Epithelial cell of proximal tubule (primary cell): ENCODE measurements at places on chromosomes 13 and 19. TPM values are rescaled to one million over a fixed set of nuclear protein-coding genes. Genes with fewer than 3 reads are reported as not detected.

Gene CYP2F1
- total RNA-seq = not detected in 2 replicates

Gene CBLC
- 16.1 and 27.2 TPM in 2 replicates for total RNA-seq

Gene NLRP7
- not detected in 2 replicates for total RNA-seq

Gene ICAM1
- total RNA-seq = 17.1 and 36.3 TPM in 2 replicates

Gene CEACAM7
- total RNA-seq = not detected in 2 replicates

Gene SCAF1
- 51.0 and 54.8 TPM in 2 replicates for total RNA-seq

Gene DCT
- not detected in 2 replicates for total RNA-seq

Gene CDX2
- total RNA-seq = not detected in 2 replicates

Gene NACC1
- total RNA-seq = 72.2 and 114 TPM in 2 replicates

Gene PCDH9
- total RNA-seq = 0.40 and 0.51 TPM in 2 replicates

Gene PRR20E
- not detected in 2 replicates for total RNA-seq

Gene DCLK1
- total RNA-seq = 1.2 and 2.2 TPM in 2 replicates

Gene CYP2B6
- 0.46 and 0.80 TPM in 2 replicates for total RNA-seq

Gene CEACAM16
- not detected in 2 replicates for total RNA-seq

Gene CDC42EP5
- total RNA-seq = 5.1 and 33.7 TPM in 2 replicates

Gene PTGER1
- total RNA-seq = 4.5 and 16.4 TPM in 2 replicates

Gene C19orf33
- 267 and 305 TPM in 2 replicates for total RNA-seq
